ENCODE measurements at places on chromosomes 6 and 20. TPM values are rescaled to one million over a fixed set of nuclear protein-coding genes. Genes with fewer than 3 reads are reported as not detected.

The TINAG gene
- 0.16 TPM for total RNA-seq

The TUBB2B gene
- total RNA-seq: 4,324 TPM

The NNAT gene
- 251 TPM for total RNA-seq

The HLA-DOB gene
- total RNA-seq: not detected

The C20orf202 gene
- 0.16 TPM for total RNA-seq

The F13A1 gene
- total RNA-seq: 8.4 TPM

The COL20A1 gene
- 3.0 TPM for total RNA-seq

The TRIM40 gene
- total RNA-seq: not detected

The EPHA7 gene
- total RNA-seq: 102 TPM

The SOBP gene
- 56.9 TPM for total RNA-seq

The TOX2 gene
- 0.31 TPM for total RNA-seq

The FHL5 gene
- 1.7 TPM for total RNA-seq

The WASF1 gene
- total RNA-seq: 88.3 TPM

The ZSCAN31 gene
- 16.5 TPM for total RNA-seq

The PRDM13 gene
- not detected for total RNA-seq

The SNPH gene
- total RNA-seq: 23.4 TPM

The TMEM74B gene
- total RNA-seq: 8.0 TPM

The LATS1 gene
- total RNA-seq: 29.5 TPM

The HTR1B gene
- total RNA-seq: 0.94 TPM

The EEF1A1 gene
- 15,287 TPM for total RNA-seq

The TRIM38 gene
- 0.47 TPM for total RNA-seq

The KIAA1755 gene
- total RNA-seq: 0.94 TPM

The SLC26A8 gene
- total RNA-seq: 5.3 TPM
